ENCODE measurements at places on chromosomes 2 and 18.
A peak's percentile ranks its signal among the peaks of the same experiment; 100 is the strongest.

DNA sequence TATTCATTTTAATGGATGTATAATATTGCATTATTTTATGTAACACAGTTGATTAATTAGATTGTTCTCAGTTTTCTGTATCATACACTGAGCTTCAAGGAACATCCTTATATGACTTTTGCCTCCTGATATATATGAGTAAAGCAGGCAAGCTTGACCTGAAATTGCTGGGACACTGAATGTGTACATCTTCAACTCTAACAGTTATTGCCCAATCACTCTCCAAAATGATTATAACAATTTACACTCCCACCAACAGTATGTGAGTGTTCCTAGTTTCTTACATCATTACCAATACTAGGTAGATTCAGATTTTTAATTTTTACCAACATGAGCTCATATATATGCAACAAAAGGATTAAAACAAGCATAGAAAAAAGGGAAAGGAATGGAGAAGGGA, 379.4 kb downstream of the SETBP1 start:
- no peak for DNase-seq

GRCh38 chr2:239467956-239468490, 67.2 kb upstream of the HDAC4 start:
- no peak for DNase-seq

GRCh38 chr2:210233487-210233886, 8.2 kb upstream of the ACADL start:
- DNase-seq = no peak

- peak; percentile 88 for DNase-seq
These were observed 27.5 kb downstream of the BOLA3 start for GRCh38 chr2:74119912-74120825.

DNA sequence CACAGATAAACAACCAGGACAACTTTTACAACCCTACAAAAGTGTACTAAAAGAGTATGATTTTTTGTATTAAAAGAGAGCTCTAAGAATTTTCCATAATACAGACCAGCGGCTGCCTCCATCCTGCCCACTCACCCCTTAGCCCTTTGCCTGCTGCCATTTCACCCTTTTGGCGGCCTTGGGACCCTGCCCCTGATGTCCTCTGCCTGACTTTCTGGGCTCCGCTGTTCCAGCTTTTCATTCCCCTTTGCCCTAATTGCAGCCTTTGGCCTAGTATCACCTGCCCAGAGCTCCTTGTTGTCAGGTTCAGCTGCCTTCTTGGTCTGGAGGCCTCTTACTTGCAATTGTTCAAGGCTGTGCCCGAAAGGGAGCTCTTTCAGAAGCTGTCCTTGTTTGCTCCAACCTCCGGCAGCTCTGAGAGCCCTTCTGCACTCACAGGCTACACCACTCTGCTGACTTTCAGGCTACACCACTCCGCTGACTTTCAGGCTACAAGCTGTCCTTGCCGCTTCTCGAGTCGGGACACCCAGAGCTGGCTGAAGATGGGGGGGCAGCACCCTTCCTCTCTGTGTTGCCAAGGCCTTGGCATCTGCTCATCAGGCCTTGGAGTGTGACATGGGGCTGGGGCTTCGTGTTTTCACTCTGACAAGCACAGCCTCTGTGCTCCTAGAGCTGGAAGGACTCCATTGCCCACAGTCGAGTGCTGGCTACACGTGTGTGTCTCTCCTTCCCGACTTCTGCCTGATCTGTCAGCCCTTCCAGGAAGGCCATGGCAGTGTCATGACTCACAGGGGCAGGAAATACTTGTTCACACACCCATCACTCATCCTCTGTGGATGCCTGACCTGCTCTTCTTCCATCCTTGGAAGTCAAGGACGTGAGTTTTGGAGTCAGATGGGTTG, 43.1 kb upstream of the HDAC4 start:
- DNase-seq = no peak

DNA sequence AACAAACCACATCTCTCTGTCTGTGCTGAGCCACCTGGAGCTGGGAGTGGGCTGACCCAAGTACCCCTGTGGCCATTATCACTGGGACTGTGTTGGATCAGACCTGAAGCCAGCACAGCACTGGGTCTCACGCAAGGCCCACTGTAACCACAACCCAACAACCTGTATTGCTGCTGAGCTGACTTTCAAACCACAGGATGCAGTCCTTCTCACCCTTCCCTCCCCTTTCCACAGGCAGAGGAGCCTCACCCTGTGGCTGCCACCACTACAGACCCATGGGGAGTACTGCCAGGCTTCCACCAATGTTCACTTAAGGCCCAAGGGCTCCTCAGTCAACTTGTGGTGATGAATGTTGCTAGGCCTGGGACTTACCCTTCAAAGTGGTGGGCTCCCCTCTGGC, 135.7 kb downstream of the DIS3L2 start:
- DNase-seq = no peak

GRCh38 chr2:195594248-195594647, 62.8 kb upstream of the SLC39A10 start:
- DNase-seq = no peak

DNA sequence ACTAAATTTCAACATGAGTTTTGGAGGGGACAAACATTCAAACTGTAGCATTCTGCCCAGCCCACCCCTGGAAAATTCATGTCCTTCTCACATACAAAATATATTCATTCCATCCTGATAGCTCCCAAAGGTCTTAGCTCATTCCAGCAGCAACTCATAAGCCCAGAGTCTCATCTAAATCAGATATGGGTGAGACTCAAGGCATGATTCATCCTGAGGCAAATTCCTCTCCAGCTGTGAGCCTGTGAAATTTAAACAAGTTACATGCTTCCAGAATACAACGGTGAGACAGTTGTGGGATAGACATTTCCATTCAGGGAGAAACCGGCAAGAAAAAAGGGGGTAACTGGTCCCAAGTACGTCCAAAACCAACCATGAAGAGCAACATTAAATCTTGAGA, 43.5 kb upstream of the FAHD2A start:
- no peak for DNase-seq

DNA sequence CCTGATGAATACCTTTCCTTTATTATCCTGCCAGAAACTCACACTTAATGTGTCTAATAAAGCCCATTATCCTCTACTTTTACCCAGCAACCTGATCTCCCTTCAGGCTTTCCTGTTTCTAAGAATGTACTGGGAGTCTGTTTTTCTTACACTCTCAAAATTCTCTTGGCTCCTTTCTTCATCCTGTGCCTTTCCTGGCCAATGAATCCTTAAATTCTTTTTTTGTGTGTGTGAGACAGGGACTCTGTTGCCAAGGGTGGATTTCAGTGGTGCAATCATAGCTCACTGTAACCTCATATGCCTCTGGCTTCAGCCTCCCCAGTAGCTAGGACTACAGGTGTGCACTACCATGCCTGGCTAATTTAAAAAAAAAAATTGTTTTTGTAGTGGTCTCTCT, 72.7 kb downstream of the MAP2 start:
- no peak for DNase-seq

DNA sequence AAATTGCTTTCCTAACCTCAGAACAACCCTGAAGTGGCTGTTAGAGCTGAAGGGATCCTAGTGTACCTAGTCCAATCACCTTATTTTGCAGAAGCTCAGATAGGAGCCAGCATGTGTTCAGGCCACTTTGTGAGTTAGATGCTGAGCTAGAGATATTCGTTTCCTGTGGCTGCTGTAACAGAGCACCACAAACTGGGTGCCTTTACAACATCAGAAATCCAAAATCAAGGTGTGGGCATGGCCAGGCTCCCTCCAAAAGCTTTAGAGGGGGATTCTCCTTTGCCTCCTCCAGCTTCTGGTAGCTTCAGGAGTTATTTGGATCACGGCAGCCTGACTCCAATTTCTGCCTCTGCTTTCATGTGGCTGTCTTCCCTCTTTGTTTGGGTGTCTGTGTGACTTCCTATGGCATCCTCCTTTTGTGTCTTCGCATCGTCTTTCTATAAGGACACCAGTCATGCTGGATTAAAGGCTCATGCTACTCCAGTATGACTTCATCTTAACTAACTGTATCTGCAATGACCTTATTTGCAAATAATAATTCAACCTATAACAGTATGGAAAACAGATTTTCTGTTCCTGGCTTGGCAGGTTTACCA, 86.3 kb upstream of the TGFA start:
- no peak for DNase-seq

DNA sequence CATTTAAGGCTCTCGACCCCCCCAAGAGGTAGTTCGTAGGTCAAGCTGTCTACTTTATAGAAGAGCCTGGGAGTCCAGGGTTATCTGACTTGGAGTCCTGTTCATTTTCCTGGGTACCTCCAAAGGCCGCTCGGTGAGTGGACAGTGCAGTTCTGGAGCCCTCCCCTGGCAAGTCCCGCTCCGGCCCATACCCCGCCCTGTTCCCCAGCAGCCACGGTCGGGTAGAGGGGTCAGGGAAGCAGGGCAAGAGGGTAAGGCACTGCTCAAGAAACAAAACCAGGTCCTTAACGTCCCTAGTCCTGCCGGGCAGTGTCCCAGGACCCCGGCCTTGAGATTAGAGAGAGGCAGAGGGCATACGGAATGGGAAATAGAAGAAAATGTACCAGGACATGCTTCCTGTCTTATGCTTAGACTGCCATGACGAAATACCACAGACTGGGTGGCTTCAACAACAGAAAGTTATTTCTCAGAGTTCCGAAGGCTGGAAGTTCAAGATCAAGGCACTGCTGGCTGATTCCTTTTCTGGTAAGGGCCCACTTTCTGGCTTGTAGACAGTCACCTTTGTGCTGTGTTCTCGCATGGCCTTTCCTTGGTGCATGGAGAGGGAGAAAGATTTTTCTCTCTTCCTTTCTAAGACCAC, 5.4 kb upstream of the HPCAL1 start:
- DNase-seq = no peak

DNA sequence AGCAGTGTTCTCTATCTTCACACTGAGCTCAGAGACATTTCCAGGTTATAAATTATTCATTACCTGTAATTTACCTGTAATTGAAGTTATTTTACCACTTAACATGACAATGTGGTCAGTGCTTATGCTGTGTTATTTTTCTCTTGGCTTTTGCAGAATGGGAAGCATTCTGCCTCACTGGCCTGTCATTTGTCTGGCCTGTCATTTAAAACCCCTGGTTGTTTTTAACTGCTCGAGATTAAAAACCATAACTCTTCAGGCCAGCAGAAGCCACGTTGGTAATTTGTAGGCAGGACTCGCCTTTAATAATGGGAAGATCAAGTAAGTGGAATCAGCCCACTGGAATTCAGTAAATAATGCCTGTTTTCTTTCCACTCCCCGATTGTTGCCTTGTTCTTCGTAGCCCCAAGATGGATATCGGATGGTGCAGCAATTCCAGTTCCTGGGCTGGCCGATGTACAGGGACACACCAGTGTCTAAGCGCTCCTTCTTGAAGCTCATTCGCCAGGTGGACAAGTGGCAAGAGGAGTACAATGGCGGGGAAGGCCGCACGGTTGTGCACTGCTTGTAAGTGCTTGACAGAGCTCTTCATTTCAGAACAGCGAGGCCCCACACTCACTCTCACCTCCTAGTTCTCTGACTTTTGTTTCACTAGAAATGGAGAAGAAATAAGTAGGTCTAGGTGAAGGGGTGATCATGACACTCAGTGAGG, 222.4 kb upstream of the RAB12 start:
- no peak for DNase-seq

DNA sequence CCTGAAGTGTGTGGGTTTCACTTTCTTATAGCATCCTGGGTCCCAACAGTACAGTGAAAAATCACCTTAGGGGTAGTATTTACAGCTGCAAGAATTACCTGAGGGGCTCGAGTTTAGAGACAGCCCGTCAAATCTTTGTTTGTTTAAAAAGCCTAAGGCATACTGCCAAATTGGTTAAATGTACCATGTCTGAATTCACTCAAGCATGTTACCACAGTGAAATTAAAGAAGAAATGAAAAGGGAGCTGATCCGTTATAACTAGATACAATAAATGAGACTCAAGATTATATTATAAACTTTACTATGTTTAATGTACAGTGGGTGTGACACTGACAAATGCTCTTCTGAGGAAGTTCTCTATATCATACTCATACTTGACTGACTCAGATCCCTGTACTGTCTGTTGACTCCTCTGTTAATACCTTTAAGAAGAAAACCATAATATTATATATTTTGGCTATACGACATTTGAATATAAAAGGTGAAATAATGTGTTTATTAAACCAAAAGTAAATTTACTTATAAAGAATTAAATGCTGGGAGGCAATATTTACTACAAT, 107.3 kb downstream of the TMEFF2 start:
- no peak for DNase-seq

- DNase-seq = no peak
These were observed 7.1 kb downstream of the NEUROD1 start for GRCh38 chr2:181673173-181673572.

- no peak for DNase-seq
These were observed 254.4 kb downstream of the ERBB4 start for GRCh38 chr2:212284166-212284565.

DNA sequence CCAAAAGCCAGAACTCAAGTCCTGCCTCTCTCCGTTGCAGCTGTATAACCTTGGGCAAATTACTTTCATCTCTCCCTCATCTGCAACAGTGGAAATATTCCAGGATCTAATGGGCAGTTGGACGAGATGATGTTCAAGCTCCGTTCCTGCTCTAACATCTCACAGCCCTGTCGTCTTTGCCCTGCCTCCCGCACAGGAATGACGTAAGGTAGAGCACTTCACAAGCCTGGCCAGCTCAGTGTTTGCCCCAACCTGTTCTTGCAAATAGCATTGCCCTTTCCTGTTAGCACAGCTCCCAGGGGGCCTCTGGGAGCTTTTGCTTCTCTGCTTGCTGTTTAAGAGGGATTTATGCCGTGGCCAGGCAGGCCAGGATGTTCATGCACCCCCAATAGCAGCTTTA, 107.9 kb downstream of the KLHL29 start:
- DNase-seq = no peak

DNA sequence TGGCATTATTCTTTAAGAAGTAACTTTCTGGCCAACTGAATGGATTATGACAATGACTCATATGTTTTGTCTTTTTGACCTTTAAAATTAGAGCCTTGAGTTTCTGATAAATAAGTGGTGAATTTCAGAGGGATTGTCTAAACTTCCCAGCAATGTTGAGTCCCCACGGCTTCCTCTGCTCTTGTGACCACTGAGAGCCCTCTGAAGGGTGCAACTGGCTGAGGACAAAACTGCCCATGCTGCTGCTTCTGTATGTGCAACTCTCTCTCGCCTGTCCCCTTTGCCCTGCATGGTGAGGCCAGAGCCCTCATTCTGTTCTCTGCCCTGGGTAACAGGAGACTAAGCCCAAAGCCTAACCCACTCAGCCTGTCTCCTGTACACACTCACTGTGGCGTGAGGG, 52.7 kb upstream of the SLC14A1 start:
- no peak for DNase-seq

DNA sequence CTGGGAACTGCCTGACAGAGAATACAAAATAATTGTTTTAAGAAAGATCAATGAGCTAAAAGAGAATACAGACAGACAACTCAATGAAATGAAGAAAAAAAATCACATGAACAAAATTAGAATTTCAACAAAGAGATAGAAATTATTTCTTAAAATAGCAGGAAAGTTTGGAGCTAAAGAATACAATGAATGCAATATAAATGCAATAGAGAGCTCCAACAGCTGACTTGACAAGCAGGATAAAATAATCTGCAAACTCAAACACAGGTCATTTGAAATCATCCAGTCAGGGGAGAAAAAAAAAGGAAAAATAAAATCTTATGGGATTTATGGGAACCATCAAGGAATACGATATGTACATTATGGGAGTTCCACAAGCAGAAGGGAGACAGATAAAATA, 902.7 kb upstream of the ZEB2 start:
- no peak for DNase-seq

- DNase-seq = peak; percentile 39
These were observed at the start of gene DSG2 for GRCh38 chr18:31497836-31498573. Gene DSG2 (plus strand): TSS chr18:31498177. CDS start chr18:31498252, 75 bp downstream.

- no peak for DNase-seq
These were observed 19.2 kb upstream of the CCDC141 start for GRCh38 chr2:179068991-179069643.

- DNase-seq = no peak
These were observed 119.9 kb upstream of the THUMPD2 start for GRCh38 chr2:39898934-39899333.

Measured in activated naive CD4-positive, alpha-beta T cell treated with anti-CD3 and anti-CD28 coated beads for 36 hours (primary cell).